ENCODE measurements at places on chromosomes 3 and 15.

DNA sequence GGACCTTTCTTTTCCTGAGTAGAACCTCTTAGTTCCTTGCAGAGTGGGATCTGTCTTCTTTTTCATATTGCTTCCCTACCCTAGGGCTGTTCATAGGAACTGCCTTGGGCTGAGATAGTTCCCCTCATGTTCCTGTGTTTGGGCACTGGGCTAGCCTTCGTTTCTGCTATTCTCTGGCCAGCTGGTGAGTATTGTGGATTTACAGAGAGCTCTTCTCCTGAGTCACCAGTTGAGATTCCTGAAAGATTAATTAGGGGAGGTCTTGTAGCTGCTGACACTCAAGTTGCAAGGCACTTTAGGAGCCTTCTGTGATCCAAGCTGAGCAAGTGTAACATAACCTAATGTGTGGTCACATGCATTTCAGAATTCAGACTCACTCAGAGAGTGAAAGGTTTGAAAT, 30.7 kb downstream of the CHD2 start:
- no peak for DNase-seq

DNA sequence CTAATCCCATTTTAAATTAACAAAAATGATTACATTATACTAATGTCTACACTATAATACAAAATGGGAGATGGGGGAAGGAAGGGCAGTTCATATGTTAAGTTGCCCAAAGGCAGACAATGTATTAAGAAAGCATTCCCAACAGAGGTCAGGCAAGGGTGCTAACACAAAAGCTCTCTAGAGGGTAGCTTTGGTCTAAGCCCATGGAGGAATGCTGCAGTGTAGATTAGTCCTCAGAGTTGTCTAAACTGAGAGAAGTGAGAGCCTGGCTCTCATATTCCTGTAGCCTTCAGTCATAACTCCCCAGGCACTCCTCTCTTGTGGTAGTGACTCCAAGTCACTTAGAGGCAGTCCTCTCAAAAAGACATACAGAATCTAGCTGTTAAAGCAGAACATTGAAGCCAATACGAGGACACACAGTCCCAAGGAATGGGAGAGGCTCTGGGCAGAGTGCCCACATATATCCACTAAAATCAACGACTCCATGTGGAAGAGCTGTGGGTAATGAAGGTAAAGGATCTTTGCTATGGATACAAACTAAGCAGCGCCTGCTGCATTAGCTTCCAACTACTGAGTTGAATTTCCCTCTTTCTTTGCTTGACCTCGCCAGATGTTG, 14.5 kb downstream of the NEK10 start:
- DNase-seq = no peak

DNA sequence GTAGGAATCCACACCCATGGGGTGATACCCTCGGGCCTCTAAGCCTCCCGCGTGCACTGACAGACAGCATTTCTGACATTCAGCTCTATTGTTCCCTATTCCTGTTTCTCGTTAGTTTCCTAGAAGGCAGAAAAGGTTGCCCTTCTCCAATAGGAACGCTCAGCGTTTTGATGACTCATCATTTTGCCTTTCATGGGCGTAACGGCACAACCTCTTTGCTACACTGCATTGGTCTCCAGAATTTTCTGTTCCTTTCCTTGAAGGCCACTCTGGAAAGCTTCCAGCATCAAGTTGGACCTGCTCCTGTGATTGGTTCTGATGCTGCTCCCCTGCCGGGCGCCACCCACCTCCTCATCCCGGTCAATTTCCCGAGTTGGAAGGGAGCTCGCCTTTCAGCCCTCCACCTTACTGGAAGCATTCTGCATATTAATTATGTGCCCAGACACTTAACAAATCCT, 13.0 kb upstream of the TNK2 start:
- DNase-seq = no peak

DNA sequence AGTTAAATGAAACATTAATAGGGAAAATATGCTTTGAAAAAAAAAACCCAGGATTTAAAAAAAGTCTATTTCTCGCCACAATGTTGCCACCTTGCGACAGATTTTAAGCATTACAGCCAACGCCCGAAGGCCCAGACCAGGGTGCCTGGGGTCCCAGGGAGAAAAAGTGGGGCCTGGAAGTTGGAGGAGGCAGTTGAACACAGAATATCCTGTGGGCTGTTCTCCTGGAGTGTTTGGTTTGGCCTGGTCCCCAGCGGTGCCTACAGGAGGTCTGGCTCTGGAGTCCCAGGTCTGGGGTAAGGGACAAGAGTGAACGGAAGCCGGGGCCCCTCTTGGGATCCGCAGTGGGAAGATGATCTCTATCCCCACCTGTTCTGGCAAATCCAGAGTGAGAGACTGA, 3.4 kb downstream of the RNU6-1 start:
- peak; percentile 57 for DNase-seq

- no peak for DNase-seq
Observed at GRCh38 chr3:155286736-155287135, 6.7 kb downstream of the STRIT1 start.

GRCh38 chr15:32718821-32719716, 1.3 kb downstream of the GREM1 start:
- DNase-seq = no peak

- DNase-seq = no peak
Observed at GRCh38 chr3:45205126-45205525, 21.0 kb downstream of the TMEM158 start.

DNA sequence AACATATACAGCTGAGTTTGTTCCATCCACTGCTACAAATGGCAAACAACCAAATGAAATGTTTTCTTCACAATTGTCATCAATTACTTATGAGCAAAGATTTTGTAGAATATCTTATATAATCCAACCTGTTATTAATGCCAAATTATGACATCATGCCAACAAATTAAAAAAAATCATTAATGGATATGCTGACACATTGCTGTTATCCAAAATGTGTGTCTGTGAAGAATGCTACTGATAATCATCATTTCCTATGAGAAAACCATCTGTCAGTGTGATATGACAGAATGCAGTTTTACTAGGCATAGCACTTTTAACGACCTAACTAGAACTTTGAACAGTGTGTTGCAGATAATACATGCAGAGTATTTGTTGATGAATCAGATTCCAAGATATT, 556.5 kb upstream of the KCNMB2 start:
- DNase-seq = no peak

- DNase-seq = no peak
Observed at GRCh38 chr15:49044766-49045606, 1.3 kb downstream of the SECISBP2L start.

- no peak for DNase-seq
Observed at GRCh38 chr3:147773116-147773630, 364.0 kb downstream of the ZIC1 start.

- no peak for DNase-seq
Observed at GRCh38 chr3:171374661-171375285, 85.4 kb downstream of the TNIK start.

GRCh38 chr3:194798486-194798885, 112.8 kb downstream of the FAM43A start:
- no peak for DNase-seq

GRCh38 chr3:11238880-11239279, 33.3 kb upstream of the ATG7 start:
- DNase-seq = no peak

DNA sequence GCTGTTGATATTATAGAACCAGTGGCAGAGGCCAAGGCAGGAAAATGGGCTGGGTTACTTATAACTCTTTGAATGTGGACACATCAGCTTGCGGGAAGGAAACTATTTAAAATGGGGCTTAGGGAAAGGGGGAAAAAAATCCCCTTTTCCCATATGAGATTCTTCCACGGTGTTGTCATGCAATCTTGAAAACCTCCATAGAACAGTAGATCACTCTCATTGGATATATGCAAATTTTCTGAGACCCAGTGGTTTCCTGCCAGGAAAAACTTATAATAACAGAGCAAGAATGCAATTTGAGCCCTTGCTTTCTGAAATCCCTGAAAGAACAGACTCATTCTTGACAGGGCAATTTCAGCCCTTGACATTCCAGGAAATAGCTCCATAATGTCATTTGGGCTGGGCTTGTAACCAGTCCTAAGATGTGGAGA, 31.1 kb downstream of the TMEM212 start:
- no peak for DNase-seq

GRCh38 chr15:32844118-32844711, 126.4 kb downstream of the GREM1 start:
- no peak for DNase-seq

DNA sequence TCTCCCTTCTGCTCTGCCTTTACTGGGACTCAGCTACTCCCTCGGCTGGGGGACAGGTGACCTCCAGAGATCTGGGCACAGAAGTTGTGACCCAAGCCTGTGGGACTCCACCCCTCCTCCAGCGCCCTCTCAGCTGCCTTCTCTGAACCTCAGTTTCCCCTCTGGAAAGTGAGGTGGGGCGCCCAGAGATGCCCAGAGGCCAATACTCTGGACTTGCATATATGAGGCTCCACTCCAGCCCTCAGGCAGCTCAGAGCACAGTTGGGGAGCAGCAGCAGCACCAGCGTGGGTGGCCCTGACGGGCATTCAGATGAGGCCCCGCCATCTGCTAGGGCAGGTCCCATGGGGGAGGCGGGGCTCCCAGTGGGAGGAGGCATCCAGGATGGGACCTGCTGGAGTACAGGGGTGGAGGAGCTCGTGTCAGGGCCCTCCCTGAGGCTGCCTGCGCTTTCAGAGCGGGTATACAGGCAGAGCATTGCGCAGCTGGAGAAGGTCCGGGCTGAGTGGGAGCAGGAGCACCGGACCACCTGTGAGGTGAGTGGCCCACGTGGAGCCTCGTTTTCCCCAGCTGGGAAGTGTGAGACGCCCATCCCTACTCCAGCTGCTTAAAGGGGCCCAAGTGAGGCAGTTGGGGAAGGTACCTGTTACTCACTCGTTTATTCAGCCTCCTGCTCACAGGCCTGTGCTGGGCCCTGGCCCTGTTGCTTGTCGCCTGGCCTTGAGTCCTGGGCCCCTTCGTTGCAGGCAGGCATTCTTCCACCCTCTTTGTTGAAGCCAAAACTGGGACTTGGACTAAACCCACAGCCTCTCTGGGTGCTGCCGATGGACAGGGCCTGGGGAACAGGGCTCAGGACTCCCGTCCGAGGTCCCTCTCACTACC, 35.4 kb downstream of the PSTPIP1 start:
- peak; percentile 0 for DNase-seq

Data from activated naive CD8-positive, alpha-beta T cell treated with anti-CD3 and anti-CD28 coated beads, Interleukin-2, amount 50 U/mL, for 24 hours (primary cell).